ENCODE measurements at places on chromosomes 3 and 15.

DNA sequence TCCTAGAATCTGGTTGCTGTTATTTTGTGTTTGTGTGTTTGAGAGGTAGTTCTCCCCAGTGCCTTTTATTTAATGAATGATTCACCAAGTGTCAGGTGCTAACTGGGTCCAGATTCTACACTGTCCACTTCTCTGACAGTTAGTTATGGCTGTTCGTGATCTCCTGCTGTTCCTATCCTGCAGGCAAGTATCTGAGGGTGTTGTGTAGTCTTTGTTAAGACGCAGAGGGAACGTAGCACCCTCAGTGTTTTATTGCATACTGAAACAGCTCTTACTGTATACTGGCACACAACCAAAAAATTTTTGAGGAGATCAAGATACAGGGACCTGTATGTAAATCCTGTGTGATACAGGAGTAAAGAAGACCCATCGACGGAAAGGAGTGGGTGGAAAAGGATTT is 1271.3 kb downstream of the ROBO1 start:
- no peak for DNase-seq

DNA sequence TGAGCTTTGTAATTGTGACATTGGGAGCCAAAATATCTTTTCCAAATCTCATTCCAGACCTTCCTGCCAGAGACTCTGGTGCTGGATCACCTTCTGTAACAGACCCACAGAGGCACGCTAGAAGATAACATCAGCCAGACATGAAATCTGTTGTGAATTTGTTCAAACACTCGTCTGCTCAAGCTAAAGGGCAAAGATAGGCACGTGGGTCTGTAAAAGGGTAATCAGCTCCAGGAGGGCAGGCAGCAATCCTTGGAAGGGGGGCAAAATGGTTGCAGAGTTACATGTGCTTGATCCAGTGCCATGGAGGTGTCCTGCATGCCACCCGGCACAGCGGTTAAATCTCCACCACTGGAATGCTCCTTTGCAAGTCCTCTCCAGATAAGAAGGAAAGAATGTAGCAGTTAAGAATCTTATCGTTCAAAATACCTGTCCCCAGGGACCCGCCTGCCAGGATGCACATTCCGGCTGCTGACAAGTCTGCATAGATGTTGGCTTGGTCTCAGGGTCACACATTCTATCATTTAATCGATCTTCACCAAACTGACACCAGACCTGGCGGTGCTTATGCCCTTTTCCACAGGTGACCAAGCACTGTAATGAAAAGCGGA is 74.8 kb downstream of the ADAMTS9 start:
- DNase-seq: no peak

DNA sequence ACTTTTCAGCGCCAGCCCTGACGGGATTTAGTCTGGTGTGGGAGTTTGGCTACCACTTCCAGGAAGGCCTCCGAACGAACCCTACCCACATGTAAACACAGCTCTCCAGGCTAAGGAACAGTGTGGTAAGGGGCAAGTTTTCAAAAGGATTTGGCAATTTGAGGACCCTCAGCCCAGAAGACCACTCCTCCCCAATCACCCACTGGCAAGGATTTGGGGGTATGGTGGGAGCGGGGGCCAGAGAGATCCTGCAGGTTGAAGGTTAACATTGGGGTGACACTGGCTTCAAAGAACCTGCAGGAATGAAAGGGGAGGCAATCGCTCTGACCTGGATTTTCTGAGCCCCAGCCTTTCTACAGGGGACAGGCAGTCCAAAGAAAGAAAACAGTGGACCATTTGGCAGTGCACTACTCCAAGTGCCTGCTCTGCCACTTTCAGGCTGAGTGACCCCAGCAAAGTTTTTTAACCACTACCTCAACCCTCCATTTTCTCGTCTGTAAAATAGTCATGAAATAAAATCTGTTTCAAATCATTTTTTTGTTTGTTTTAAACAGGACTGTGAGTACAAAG is 34.5 kb downstream of the ZIC4 start:
- DNase-seq: no peak

- DNase-seq: no peak
Observed at GRCh38 chr15:45855907-45856579, 221.2 kb downstream of the SQOR start.

DNA sequence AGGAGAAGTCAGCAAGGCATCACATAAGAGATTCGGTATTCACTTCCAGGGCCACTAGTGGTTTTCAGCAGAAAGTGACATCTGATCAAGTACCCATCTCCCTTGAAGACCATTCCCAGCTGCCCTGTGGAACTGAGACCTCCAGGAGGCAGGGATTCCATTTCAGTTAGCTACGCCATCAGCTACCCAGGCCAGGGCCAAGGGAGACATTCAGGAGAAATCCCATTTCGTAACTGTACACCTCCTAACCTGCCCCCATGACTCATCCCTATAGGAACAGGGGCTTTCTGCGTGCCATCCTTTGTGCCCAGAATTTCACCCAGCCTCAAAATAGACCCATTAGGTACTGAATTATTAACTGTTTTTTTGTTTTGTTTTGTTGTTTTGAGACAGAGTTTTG is 24.7 kb downstream of the SPATA12 start:
- DNase-seq: no peak

DNA sequence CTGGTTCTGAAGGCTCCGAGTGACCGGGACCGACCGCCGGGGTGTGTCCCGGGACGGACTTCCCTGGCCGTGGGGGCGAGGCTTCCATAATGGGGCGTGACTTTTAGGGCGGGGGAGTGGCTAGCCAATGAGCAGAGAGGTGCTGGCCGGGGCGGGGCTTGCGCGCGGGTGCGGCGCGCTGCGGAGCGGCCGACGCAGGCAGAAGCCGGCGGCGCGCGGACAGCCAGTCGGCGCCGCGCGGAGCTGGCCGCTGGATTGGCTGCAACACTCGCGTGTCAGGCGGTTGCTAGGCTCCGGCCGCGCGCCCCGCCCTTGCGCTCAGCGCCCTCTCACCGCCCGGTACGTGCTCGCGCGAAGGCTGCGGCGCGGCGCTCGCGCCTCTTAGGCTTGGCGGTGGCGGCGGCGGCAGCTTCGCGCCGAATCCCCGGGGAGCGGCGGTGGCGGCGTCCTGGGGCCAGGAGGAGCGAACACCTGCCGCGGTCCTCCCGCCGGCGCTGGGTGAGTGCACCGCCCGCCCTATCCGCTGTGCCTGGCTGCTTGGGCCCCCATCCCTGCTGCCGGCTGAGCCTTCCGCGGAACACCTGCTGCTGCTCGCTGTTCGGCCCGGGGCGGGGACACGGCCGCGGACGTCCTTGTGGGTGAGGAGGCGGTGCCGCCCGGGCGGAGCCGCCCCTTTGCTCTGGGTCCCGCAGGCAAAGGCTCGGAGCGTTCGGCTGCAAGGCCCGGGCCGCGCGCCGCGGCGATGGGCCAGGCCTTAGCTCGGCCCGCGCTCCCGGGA is at the start of gene DAG1:
DAG1 (plus strand) TSS at position 332 of the 778 bp plus-strand sequence. CDS start 40,268 bp downstream, outside the sequence.
- peak; percentile 43 for DNase-seq

Data from NCI-H187 treated with DMSO at 0.1 percent for 48 hours (cell line).